ENCODE measurements at places on chromosomes 13 and 19. TPM values are rescaled to one million over a fixed set of nuclear protein-coding genes. Genes with fewer than 3 reads are reported as not detected.
A peak's percentile ranks its signal among the peaks of the same experiment; 100 is the strongest.

- ATAC-seq, result no peak
Measured at GRCh38 chr13:29546662-29547061, 48.8 kb downstream of the SLC7A1 start.

DNA sequence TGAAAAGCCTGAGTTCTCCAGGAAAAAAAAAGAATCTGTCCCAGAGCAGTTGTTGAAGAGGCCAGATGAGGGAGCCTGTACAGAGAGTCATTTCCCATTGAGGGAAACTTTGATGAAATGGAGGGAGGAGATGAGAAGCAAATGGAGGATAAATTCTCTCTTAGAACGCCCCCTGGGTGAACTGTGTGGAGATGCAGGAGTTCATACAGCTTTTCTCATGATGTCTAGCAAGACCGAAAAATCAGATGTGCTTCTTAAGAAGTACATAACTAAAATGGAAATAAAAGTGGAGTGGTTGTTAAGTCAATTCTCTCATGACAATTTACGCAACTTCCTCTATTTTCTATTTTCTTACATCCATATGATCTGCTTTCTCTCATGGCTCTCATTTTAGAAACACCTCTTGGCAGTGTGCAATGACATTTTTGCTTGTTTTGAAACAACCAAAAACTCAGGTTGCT lies 1263.1 kb downstream of the PCDH9 start:
- ATAC-seq, result no peak

- ATAC-seq, result no peak
Measured at GRCh38 chr19:29934781-29935180, 7.3 kb upstream of the URI1 start.

GRCh38 chr19:18171605-18172327 lies 1.8 kb upstream of the IFI30 start:
- no peak for ATAC-seq

DNA sequence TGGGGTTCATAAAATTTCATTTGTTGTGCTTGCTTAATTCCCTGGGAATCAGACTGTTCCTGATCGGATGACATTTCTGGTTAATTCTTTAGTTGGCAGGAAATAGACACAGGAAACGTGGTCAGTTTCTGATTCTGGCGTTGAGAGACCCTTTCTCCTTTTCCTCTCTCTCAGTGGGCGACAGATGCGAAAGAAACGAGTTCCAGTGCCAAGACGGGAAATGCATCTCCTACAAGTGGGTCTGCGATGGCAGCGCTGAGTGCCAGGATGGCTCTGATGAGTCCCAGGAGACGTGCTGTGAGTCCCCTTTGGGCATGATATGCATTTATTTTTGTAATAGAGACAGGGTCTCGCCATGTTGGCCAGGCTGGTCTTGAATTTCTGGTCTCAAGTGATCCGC lies 10.8 kb downstream of the LDLR start:
- ATAC-seq, result no peak

GRCh38 chr19:52188822-52189734 lies 774 bp upstream of the PPP2R1A start:
- peak; percentile 0 for ATAC-seq

- ATAC-seq, result no peak
Measured at GRCh38 chr13:111480976-111481375, 160.5 kb downstream of the TEX29 start.

GRCh38 chr13:23243066-23243465 lies 62.3 kb downstream of the SGCG start:
- ATAC-seq, result no peak

DNA sequence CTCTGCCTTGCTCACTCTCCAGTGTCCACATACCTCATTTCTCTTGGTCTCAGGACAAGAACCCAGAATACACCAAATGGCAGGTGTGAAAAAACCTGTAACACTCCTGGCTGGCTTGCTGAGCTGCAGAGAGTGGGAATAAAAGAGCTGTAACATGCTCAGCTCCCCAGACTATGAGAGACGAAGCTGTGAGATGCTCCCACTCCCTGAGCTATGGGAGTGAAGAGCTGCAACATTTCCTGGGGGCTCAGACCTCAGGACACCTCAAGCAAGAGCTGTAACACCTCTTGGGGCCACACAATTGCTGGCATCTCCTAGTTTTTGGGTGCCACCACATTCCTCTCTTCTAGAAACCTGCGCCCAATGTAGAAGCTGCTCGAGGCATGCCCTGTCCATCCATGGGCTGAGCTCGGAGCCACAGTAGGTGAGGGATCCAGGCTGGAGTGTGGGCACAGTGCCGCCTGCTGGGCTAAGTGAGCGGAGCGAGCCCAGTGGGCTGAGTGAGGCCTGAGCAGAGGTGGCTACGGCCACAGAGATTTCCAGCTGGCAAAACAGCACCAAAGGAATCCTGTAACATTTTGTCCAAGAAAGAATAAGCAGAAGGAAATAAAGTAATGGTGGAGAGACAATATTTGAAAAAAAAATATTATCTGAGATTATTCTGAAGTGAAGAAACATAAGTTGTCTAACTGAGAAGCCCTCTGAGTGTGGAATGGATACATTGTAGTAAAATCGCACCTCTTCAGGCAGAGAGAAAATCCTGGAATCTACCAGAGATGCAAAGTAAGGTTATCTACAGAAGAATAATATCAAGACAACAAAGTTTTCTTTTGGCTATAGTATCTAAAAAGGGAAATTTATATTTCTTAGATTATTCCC lies 186.2 kb upstream of the PCDH9 start:
- ATAC-seq, result no peak

- ATAC-seq, result no peak
Measured at GRCh38 chr13:111609631-111610030, 289.2 kb downstream of the TEX29 start.

CD79A gene
- total RNA-seq, result not detected

ONECUT3 gene
- not detected for total RNA-seq

- ATAC-seq, result no peak
Measured at GRCh38 chr13:99051768-99052455, 74.0 kb upstream of the DOCK9 start.

ACP7 gene
- not detected for total RNA-seq

GRCh38 chr13:101763191-101763590 lies 310.7 kb downstream of the ITGBL1 start:
- ATAC-seq, result no peak

GRCh38 chr19:39410017-39410830 lies 2.2 kb upstream of the PLEKHG2 start:
- peak; percentile 21 for ATAC-seq

BCL3 gene
- total RNA-seq, result 37.7 TPM

GRCh38 chr13:70125693-70126092 lies 17.4 kb upstream of the KLHL1 start:
- ATAC-seq, result no peak

ZNF835 gene
- total RNA-seq, result 11.4 TPM

GIPR gene
- total RNA-seq, result not detected

GRCh38 chr13:99375738-99376080 lies 68.5 kb upstream of the GPR183 start:
- ATAC-seq, result no peak

GRCh38 chr19:13024126-13024950 lies 29.1 kb downstream of the NFIX start:
- ATAC-seq, result no peak

GRCh38 chr19:8910775-8911414 lies 78.7 kb downstream of the MBD3L1 start:
- ATAC-seq, result no peak

GRCh38 chr13:30560212-30560611 lies 57.5 kb upstream of the USPL1 start:
- ATAC-seq, result no peak

DNA sequence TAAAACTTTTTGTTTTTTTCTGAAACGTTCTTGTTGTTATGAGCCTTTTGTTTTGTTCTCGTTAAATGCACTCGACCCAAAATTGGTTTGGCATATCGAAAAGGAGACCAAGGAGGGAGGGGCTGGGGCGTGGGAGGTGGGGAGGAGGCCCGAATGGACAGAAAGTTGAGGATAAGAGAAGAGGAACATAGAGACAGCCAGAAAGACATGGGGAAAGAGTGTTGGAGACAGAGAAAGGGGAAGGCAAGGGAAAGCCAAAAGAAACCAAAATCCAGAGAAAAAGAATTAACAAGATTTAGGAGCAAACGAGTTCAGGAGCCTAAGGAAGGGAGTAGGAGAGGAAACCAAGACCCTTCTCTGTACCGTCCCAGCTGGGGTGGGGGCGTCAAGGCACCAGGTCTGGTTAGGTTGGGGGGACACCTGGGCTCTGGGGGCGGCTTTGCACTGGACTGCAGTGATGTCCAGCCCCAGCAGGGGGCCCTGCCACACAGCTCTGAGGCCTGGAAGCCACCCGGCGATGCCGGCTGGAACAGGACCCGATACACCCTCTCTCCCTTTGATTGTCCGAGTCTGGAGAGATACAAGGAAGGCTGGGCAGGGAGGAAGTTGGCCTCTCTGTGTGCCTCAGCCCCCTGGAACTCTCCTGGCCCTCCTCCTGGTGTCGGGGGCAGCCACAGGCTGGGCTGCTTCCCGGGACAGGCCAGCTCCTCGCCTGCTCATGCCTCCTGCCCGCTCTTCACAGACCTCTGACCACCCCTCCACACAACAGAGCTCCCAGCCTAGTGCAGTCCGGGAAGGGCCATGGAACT lies 11.6 kb upstream of the ASF1B start:
- peak; percentile 84 for ATAC-seq

IL11 gene
- not detected for total RNA-seq

DNA sequence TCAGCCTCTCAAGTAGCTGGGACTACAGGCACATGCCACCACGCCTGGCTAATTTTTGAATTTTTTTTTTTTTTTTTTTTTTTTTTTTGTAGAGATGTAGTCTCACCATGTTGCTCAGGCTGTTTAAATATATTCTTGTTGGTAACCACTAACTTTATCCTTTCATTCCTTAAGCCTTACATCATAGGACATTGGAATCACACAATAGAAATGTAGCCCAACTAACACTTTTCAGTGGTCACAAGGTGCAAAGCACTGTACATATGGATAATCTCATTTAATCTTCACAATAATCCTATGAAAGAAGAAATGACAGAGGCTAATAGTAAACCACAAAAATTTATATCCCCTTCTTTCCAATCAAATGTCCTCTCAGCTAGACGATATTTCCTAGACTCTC lies 417.8 kb upstream of the DACH1 start:
- ATAC-seq, result no peak

KLF5 gene
- 4.9 TPM for total RNA-seq

GRCh38 chr13:44051918-44052675 lies 172.4 kb downstream of the LACC1 start:
- no peak for ATAC-seq

GRIN3B gene
- not detected for total RNA-seq

GRCh38 chr13:48246102-48246501 lies 13.1 kb downstream of the ITM2B start:
- ATAC-seq, result no peak

DNA sequence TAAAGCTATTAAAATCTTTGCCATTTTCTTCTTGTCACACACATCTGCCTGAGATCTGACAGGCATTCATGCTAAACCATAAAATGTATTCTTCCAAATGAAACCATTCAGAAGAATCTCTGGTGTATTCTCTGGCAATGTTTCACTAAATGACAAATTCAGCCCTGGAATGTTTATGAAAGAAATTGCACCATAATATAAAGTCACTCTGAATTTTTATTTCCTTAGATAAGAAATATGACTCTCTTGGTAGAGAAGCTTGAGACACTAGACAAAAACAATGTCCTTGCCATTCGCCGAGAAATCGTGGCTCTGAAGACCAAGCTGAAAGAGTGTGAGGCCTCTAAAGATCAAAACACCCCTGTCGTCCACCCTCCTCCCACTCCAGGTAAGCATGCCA lies 14.3 kb downstream of the OLFM4 start:
- no peak for ATAC-seq

DNA sequence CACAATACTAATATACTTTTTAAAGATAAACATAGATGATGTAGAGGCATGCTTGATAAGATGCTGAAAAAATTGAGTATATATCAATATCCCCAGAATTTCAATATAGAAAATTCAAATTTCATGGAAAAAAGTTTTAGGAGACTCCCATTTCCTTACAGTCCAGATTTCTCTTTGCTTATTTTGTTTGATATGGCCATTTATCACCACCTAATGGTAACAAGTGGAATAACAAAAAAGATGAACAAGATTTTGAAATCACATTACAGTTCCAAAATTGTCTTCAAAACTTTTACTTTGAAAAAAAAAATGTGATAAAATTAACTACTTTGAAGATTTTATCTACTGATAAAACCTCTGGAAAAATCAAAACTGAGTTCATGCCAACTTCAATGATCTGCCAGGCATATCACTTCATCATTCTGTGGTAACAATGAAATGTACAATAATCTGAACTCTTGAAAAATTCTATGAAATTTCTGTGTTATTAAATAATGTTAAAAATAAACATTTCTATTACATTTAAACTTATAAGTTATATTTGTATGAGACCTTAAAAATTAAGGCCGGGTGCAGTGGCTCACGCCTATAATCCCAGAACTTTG lies 17.5 kb downstream of the MIPEP start:
- ATAC-seq, result no peak

Data from gastroesophageal sphincter (tissue), 4 donors.